Osteoblast (primary cell): ENCODE measurements at places on chromosomes 1 and 21. TPM values are rescaled to one million over a fixed set of nuclear protein-coding genes. Genes with fewer than 3 reads are reported as not detected.

Gene ADAMTS1
- 182 and 243 TPM in 2 replicates for total RNA-seq

Gene MYOG
- total RNA-seq: not detected in 2 replicates

GRCh38 chr1:57377339-57378139 is 46.3 kb downstream of the DAB1 start:
- DNase-seq: no peak

- no peak for DNase-seq
Measured at GRCh38 chr1:240486611-240487010, 125.3 kb downstream of the GREM2 start.

DNA sequence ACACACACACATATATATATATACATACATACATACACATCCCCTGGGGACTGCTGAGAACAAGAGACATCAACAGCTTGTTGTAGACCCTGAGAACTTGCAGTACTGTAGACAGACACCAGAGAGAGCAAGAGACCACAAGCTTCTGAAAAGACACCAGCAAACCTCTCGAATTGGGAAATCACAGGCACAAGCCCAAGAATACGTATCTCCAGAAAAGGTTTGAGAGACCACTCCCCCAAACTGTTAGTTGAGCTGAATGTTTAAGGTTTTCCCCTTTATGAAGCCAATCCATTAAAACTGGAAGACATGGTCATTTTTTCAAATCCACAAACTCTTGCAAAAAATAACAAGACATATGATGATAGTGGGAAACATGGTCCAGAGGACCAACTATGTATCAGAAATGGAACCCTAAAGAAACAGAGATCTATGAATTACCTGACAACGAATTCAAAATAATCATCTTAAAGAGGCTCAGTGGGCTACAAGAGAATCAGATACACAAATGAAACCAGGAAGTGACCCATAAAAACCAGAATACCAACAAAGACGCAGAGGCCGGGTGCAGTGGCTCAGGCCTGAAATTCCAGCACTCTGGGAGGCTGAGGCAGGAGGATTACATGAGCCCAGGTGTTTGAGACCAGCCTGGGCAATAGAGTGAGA is 45.1 kb downstream of the SLC2A1 start:
- DNase-seq: peak; percentile 90

Gene LGALS8
- 79.6 and 86.9 TPM in 2 replicates for total RNA-seq

DNA sequence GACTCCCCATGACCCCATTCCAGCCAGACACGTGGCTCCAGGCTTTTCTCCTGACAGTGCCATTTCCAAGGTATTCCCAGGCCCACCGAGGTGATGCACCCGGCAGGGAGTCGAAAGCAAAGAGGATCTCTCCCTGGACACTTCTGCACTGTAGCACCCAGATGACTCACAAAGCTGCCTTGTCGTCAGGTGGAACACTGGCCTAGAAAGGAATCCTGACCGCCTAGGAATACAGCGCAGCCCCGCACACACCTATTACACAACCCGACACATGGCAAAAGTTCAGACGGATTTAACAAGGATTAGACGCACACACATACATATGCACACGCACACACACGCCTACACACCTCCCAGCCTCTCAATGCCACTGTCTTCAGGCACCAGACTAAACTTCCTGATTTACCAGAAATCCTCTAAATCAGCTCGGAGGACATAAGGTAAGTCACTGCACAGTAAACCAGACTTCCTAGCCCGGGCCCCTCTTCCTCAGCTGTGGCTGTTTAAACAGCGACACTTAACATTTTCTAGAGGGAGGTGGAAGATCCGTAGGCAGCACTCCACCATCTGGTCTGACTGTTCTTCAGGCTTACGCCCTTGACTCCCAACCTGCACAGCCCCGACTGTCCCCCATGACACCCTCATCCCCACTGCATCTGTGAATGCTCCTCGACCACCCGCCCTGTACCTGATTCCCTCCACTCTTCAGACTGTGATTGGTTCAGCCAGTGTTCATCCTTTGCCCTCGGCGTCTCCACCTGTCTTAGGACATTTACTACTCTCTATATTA is 12.7 kb downstream of the FAM89A start:
- no peak for DNase-seq

Gene GUCA2A
- total RNA-seq: not detected in 2 replicates

GRCh38 chr1:198543670-198544260 is 3.3 kb upstream of the ATP6V1G3 start:
- no peak for DNase-seq

GRCh38 chr21:44482581-44483287 is 27.4 kb downstream of the LRRC3 start:
- DNase-seq: no peak

Gene IRF6
- total RNA-seq: under 0.01 and 0.72 TPM in 2 replicates
